ENCODE measurements at places on chromosomes 13 and 19.

DNA sequence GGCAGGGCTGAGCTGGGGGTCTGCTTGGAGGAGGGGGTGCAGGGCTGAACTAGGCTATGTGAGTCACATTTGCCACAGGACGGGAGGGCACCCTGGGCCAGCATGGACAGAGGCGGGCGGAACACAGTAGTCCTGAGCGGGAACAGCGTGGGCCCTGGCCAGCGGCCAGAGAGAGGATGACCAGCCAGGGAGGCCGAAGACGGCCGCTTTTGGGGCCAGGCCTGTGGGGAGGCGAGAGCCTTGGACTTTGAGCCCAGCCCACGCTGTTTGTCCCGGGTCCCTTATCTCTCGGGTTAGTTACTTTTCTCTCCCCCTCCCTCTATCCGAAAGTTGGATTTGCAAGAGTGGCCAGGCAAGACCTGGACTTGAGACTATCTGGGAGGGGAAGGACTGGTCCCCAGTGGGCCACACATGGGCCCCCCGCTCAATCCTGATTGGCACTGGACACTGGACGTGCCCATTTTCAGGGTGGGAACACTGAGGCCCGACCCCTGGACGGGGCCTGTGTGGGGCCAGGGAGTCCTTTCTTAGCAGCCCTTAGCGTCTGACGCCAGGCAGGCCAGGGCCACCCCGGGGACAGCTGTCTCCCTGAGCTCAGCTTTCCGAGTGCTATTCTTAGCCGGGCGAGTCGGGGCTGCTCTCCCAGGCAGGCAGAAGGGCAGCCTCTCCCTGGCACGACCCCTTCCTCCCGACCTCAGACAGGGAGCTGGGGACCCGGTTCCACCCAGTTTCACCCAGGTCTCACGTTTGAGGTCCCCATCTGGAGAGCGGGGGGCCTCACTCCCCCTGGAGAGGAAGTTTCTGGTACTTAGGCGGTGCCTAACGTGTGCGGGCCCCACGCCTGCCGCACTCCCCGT, 833 bp downstream of the GAMT start:
- no peak for DNase-seq

DNA sequence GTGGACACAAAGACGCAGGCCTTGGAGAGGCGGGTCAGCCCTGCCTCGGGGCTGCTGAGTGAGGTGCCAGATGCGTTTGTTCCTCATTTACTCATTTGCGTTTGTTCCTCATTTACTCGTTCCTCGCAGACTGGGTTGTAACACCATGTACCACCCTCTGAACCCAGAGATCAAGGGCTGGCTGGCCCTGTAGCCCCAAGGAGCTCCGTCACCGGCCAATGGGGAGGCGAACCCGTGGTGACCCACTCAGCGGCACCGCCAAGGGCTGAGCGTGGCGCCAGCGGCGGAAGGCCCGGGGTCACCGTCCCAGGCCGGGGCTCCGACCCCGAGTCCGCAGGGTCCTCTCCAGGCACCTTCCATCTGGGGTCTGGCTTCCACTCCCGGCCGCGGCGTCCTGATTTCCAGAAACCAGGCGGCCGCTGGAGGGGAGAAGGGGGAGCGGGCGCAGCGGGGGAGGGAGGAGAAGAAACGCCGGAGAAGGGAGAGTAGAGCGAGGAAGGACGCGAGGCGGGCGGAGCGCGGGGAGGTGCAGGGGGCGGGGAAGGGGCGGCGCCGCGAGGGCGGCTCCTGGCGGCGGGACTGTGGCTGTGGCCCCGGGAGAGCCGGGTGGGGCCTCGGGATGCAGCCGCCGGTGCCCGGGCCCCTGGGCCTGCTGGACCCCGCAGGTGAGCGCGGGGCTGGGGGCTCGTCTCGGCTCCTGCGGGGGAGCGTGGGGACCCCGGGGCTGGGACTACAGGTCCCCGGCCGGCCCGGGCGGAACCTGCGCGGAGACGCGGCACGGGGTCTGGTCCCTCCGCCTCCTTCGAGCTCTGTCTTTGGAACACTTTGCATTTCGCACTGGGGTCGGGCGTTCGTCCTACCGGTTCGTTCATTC, at the start of gene TMEM255B:
Gene TMEM255B (plus strand): TSS at position 576 of the 874 bp plus-strand sequence. CDS start 44 bp downstream, at position 620.
- DNase-seq, result peak; percentile 73

- DNase-seq, result no peak
Observed at GRCh38 chr13:98883998-98884397, 93.9 kb downstream of the DOCK9 start.

DNA sequence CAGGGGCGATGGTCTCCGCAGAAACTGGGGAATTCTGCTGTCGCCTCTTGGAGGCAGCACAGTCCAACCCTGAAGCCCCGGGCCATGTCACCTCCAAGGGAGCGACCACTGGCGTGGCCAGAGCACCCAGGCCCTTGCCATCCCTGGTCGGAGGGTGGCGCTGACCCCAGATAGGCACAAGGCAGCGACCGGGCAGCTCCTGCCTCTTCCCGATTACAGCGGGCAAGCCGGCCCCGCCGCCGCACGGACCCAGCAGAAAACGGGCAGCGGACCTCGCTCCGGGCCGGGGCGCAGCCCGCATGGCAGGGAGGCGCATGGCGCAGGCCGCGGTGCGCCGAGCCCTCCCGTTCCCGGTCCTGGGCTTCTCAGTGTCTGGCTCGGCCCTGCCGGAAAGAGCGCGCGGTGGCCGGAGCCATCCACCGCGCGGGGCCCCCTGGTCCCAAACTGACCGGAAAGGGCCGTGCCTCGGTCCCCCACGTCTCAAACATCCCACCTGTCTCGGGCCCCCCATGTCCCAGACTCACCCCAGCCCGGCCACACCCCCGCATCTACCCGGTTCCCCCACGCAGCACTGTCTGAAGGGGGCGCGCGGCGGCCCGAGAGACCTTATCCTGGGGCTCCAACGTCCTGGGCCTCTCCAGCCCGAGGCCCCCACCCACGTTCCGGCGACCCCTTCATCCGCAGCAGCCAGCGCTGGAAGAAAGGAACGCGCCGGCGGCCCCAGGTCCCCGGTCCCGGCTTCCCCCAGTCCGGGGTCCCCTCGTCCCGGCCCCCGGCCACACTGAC, 727 bp downstream of the CERS1 start:
- DNase-seq, result no peak

- no peak for DNase-seq
Observed at GRCh38 chr19:42465827-42466280, 23.1 kb upstream of the CXCL17 start.

DNA sequence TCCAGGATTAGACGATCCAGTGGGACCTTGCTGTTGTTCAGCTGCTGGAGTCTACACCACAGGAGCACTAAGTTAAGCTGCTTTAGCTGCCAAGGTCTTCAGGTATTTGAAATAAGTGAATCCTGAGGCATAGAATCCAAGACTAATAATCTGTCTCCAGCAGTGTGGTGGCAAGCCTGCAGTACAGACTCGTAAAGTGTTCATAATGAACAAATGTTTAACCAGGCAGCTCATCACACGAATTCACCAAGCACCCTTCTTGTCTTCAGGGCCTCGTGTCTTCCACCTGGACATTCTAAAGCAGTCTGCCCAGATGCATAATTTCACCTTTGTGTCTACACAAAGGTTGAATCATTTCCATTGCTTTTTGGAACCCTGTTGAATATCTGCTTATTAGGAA, 5.3 kb downstream of the ATP11A start:
- no peak for DNase-seq

GRCh38 chr13:99905224-99905623, 66.3 kb downstream of the ZIC5 start:
- DNase-seq, result no peak

DNA sequence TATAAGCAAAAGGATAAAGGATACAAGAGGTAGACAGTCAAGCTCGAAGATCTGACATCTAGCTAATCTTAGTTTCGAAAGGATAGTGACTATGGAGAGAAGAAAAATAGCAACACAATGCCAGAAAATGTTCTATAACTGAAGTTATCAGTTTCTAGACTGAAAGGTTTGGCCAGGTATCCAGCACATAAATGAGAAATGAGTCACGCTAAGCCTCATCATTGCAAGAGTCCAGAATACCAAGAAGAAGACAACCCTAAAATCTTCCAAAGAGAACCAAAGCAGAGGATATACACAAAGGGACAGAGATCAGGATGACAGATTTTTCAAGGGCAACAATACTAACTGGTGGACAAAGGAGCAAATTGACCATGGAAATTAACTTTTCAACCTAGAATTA, 237.0 kb downstream of the POSTN start:
- DNase-seq, result no peak

- DNase-seq, result no peak
Observed at GRCh38 chr13:94559222-94559795, 36.6 kb downstream of the TGDS start.

DNA sequence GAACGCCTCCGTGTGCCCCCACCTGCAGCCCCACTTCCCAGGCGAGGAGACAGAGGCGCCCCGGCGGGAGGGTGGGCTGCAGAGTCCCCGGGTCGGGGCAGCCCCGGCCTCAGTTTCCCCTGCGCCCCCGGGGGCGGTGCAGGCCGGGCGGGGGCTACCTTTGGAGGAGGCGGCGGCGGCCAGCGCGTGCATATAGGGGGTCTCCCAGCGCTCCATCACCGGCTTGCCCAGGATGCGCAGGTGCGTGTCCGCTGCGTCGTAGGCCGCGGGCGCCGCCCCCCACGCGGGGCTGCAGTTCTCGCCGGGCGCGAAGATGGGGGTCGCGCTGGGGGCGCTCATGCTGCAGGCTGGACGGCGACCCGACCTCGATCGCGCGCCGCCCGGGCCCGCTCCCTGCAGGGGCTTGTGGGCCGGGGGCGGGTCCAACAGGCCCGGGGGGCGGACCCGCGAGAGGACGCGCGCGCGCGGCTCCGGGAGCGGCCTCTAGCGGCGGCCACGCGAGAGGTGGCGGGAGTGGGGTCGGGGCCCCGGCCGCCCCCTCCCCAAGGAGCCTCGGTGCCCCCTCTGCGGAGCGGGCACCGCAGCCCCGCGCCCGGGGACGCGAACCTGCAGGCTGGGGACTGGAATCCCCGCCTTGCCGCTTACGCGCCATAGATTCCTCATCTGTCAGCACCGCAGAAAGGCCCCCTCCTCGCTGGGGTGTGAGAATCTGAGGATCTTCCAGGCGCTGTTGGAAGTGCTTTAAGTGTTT, at the start of gene GAMT:
Gene GAMT (minus strand): TSS at position 405 of the 751 bp plus-strand sequence. CDS start 66 bp downstream, at position 339.
- DNase-seq, result no peak

DNA sequence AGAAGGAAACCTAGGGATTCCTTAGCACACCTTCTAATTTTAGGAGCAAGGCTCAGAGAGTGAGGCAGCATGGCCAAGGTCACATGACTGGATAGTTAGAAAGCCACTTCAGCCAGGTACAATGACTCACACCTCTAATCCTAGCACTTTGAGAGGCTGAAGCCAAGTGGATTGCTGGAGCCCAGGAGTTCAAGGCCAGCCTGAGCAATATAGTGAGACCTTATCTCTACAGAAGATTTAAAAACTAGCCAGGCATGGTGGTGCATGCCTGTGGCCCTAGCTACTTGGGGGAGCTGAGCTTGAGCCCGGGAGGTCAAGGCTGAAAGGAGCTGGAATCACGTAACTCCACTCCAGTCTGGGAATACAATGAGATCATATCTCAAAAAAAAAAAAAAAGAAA, 69.2 kb downstream of the TEX26 start:
- DNase-seq, result no peak

DNA sequence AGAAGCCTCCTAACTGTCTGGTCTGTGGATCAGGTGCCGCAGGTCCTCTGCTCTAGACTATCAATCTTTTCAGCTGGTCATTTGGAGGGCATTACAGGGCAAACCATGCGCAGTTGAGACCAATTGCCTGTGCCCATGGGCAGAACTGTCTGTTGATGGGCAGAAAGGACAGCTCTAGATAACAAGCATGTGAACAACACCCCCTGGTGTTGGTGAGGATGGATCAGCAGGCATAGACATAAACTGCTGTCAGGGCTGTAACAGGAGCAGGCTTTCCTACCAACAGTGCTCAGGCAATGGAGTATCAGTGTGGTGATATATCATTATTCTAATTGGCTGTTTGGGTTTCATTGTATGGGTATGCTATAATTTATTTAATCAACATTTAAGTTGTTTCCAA, 104.7 kb upstream of the KL start:
- peak; percentile 48 for DNase-seq

DNA sequence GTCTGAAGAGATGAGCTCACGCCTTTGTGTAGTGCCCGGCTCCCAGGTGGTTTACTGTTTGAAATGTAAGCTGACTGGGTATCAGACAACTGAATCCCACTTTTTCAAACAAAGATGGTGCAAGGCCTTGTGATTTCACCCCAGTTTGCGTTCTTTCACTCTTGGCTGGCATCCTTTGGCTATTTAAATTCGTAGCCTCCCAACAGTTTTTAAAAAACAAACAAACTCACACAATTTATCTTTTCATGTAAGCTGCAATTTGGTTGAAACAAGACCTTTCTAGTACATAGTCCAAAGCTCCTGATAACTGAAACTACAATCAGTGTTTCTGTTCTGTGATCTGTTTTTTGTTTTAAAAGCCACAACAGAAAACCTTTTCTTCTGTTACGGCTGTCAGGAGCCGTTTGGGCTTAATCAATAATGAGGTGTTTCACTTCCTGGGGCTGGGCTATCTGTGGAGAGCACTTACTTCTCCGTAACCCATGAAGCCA, 65.1 kb upstream of the NPAS1 start:
- no peak for DNase-seq

- no peak for DNase-seq
Observed at GRCh38 chr13:39835253-39835652, 179.8 kb downstream of the COG6 start.

- DNase-seq, result no peak
Observed at GRCh38 chr19:45496349-45496953, 396 bp downstream of the RTN2 start.

DNA sequence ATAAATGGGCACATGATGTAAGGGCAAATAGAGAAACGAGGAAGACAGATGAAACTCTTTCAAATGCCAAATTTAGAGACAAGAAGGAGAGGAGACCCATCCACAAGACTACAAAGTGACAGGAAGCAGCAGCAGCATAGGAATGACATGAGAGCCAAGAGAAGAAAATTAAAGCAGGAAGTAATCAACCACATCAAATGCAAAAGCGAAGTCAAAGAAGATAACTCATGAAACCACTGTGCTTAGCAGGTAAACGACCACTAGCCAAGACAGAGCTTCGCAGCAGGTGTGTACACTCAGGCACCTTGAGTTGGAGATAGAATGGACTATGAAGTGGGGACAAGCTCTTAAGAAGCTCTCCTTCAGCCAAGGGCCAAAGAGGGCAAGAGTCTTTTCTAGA, 64.1 kb downstream of the KLF12 start:
- no peak for DNase-seq

GRCh38 chr19:28307487-28307886, 905.5 kb downstream of the UQCRFS1 start:
- no peak for DNase-seq

DNA sequence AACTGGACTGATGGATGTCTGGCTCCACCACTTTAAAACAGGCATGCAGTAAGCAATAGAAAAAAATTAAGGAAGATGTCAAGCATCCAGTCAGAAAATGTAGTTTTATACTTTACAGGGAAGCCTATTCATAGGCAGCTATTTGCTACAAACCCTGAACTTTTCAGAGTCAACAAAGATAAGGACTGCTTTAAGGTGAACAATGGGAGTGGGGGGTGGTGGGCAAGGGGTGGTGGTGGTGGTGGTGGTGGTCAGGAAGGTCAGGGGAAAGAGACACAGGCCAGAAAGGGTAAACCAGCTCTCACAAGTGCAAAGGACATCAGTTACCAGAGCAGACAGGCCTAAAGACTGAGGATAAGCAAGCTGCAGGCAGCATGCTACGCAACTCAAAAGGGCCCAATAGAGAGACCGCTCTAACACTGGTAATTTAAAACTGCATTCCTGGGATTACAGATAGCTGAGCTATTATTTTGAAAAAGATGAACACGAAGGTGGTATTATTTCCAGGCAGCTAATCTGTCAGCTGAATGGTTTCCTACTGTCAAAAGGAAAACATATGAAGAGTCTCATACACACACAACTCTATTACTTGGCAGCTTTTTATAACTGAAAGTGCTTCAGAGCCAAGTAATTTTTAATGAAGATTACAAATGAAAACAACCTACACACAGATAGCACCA, 14.8 kb downstream of the BRD4 start:
- DNase-seq, result no peak

- DNase-seq, result no peak
Observed at GRCh38 chr13:29515372-29515771, 80.1 kb downstream of the SLC7A1 start.

Measured in left kidney (tissue), 8 donors.